ENCODE measurements at places on chromosomes 4 and X.

DNA sequence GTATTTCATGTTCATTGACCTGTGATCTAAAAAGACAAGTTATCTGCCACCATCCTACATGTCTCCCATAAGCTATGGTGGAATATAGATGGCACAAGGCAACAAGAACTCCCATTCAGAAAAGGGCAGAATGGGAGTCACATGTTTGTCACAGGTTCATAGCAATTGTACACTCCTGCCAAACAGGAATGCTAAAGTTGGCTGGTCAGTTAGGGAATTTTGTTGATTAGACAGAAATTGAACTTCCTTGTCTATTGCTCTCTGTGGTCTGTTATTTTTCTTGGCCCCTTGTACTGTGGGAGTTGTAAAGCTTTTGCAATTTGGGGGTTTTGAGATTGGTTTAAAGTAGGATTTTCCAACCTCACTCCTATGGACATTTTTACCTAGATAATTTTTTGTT, 101.7 kb upstream of the SOD3 start:
- DNase-seq: no peak

GRCh38 chrX:65266482-65266881, 268.1 kb downstream of the LAS1L start:
- DNase-seq: no peak

DNA sequence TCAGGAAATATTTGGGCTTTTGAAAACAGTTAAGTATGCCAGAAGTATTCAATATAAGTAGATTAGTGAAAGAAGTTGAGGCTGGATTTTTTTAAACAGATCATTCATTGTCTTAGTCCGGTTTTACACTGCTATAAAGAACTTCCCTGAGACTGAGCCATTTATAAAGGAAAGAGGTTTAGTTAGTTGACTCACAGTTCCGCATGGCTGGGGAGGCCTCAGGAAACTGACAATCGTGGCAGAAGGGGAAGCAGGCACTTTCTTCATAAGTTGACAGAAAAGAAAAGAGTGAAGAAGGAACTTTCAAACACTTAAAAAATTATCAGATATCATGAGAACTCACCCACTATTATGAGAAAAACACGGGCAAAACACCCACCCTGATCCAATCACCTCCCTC, 31.1 kb upstream of the CYLC1 start:
- DNase-seq: no peak

- DNase-seq: peak; percentile 17
These were observed 78.1 kb downstream of the SRPX start for GRCh38 chrX:38142610-38143009.

- DNase-seq: peak; percentile 6
These were observed 35.3 kb downstream of the LGI2 start for GRCh38 chr4:24995346-24995919.

DNA sequence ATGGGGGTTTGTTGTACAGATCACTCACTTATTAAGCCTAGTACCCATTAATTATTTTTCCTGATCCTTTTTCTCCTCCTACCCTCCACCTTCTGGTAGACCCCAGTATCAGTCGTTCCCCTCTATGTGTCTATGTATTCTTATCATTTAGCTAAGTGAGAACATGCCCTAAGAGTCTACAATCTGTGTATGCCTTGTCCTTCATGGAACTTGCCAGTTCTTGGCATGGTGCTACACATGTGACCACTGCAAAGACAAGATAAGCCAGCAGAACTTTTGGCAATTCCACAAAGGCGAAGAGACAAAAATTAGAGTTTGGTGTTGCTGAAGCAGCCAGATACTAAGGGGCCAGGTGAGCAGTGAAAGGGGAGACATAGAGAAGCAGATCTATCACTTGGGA, 101.3 kb downstream of the CORIN start:
- no peak for DNase-seq

DNA sequence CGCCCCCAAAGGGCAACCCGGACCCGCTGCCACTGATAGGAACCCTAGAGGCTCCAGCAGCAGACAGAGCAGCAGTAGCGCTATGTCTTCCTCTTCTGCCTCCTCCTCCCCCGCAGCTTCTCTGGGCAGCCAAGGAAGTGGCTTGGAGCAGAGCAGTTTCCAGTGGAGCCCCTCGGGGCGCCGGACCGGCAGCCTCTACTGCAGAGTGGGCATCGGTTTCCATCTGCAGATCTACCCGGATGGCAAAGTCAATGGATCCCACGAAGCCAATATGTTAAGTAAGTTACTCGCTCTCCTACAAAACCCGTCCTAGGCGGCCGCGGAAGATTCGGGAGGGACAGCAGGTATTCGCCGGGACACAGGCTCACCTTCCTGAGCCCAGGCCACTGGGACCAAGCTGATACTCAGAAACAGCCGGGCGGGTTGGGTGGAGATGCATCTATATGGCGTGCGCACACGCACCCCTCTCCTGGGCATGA, 477 bp downstream of the FGF5 start:
- DNase-seq: peak; percentile 80

- peak; percentile 54 for DNase-seq
These were observed 39.3 kb upstream of the LPAR4 start for GRCh38 chrX:78708262-78708661.

DNA sequence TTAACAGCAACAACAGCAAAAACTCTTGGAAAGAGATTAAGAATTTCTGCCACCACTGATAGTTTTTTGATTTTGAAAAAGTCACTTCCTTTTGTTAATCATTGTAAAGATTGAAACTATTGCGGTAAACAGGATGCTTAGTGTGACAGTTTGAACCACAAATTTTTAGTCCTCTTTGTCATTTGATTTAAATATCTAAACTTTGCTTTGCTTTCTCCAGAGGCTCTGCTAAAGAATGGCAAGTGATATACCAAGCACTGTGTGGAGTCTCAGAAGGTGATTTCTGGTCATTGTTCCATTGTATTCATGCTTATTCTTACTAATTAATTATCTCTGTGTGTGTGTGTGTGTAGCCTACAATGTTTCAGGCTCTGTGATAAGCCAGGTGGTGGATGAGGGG, 155.6 kb downstream of the BMPR1B start:
- no peak for DNase-seq

DNA sequence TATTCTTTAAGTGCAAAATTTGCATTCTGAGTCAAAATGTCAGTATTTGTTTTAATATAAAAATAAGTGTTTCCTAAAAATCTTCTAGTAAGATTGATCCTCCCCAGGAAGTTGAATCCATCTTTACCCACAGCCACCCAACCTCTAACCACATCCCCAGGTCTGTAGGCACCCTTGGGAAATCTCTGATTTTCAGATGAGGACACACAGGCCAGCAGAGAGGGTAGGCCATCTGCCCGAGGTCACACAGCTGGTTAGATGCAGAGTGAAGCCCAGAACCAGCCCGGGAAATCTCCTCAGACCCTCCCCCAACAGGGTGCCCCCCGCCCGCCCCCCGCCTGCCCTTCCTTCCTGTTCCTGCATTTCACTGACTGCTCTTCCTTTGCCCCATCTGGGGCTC, 277.5 kb downstream of the FBXW7 start:
- DNase-seq: no peak

DNA sequence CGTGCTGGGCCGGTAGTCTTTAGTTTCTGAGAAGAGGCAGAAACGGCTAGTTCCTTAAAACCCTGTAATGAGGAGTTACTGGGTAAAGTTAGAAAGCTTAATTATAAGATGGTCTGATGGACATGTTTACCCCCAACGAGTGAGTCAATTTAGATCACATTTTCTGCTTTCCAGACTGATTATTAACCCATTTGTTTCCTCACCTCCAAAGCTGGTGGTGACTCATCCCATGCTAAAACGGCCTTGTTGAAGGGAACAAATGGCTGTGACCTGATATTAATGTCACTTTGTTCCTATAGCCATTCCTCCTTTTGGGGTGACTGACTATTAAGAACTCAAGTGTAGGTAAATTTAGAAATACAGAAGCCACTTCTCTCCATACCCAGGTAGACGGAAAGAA, 232.0 kb downstream of the KCNIP4 start:
- no peak for DNase-seq

- DNase-seq: no peak
These were observed 288.1 kb upstream of the PCDH10 start for GRCh38 chr4:132860976-132861375.

- DNase-seq: peak; percentile 88
These were observed 17.8 kb downstream of the TRIM2 start for GRCh38 chr4:153221783-153222706.

DNA sequence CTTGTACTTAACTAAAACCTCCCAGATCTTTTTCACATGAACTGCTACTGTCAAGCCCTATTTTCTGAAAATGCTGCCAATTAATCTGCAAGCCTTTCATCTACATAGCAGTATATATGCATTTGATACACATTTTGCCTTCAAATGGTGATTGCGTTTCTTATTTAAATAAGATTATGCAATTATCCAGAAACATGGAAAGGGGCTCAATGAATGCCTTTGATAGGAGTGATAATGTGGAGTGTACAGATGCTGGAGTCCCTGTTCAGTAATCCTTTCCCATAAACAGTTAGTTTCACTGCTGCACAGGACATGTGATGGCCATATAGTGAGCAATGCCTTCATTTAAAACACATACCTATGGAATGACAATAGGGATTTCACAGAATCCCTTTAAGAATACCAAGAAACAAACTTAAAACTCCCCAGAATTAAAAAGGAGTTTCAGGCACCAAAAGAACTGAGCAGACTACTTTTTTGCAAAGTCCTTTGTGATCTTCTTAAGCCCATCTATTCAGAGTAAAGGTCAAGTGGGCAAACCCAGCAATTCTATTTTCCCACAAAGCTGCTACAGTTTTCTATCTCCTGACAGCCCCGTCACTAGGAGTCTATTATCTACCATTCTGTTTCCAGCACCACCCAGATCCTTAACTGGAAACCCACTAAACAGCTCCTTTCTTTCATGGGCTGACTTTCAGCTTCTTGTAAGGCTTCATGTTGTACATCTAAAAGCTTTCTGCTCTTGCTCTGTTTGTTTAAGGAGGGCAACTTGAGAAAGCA, 120.3 kb downstream of the UNC5C start:
- no peak for DNase-seq

- DNase-seq: no peak
These were observed 188.2 kb downstream of the GABRB1 start for GRCh38 chr4:47219586-47219985.

- DNase-seq: peak; percentile 79
These were observed 58.6 kb downstream of the AREG start for GRCh38 chr4:74503580-74503979.

DNA sequence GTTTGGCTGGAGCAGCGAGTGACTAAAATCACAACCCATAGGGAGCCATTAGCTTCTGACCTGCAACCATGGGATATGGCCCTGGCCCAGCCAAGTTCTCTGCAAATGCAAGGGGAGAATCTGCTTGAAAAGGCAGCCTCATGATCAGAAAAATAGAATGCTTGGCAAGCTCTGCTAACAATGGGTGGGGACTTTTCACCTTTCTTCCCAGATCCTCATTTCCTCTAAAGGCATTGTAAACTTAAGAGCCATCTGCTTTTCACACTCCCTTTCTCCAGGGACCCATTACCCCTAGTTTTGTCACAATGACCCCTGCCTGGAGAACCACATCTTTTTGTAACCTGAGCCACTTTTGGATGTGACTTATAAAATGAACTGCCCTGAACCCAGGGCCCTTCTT, 104.3 kb downstream of the PARM1 start:
- DNase-seq: no peak

GRCh38 chr4:54879576-54879975, 221.8 kb downstream of the KIT start:
- peak; percentile 88 for DNase-seq

DNA sequence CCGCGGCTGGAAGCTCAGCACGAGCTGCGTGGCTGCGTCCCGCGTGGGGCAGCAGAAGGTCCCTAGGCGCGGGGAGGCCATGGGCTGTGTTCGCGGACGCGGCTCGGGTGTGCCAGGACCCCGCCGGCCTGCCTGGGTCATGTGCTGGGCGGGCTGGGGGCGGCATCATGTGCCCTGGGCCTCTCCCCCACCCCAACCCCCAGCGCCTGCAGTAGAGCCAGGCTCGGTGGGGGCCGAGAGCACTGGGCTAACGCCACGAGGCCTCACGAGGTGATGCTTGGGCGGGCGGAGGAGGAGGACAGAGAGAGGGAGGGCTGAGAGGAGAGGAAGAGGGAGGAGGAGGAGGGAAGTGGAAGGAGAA, at the start of gene GPR143:
TSS of gene GPR143 (minus strand) at position 111 of the 361 bp plus-strand sequence. CDS start at position 81, 30 bp downstream.
- DNase-seq: no peak

GRCh38 chrX:71420686-71421085, 54.5 kb downstream of the TAF1 start:
- DNase-seq: no peak

DNA sequence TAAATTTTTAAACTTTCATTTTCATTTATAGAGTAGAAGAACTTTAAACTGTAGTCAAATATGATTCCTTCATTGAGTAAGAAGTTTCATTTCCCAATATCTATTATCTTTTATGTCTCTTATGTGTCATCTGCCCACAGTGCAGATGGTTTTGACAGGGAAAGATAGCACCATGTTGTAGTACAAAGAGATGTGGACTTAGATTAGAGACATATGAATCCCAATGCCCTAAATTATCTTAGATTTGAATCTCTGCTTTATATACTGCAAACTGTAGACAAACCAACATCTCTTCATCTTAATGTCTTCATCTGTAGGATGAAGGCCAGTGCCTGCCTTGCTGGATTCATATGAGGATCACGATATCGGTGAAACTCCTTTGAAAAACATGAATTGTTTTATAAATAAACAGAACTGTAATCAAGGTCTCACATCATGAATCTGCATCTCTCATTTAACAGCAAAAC, 217.5 kb downstream of the BANK1 start:
- DNase-seq: peak; percentile 4

DNA sequence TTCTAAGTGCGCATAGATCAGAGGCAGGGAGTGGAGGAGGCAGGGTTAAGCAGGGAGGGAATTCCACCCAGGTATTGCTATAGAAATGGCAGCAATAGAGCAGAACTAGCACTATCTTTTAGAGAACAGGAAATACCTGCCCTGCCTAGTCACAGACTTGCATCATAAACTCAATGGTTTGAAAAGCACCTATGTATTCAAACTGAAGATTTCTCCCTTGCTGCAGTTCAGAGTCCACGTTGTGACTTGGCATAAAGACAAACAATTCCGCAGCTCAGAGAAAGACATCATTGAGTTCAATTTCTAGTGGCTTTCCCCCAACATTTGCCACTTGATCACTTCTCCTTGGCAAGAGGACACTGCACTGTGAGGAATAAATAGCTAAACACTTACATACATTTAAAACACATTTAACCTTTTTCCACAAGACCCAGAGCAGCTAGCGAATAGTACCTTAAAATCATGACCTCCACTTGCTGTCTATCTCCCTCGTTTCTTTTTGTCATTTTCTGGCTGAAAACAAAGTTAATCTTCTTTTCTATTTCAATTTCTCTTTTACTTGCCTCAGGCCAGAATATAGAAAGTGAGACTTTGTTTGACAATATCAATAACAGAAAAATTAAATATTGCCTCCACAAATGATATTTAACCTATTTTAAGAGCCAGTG, 42.4 kb downstream of the SLC7A11 start:
- peak; percentile 22 for DNase-seq

GRCh38 chr4:185799442-185799841, 12.6 kb downstream of the SORBS2 start:
- DNase-seq: no peak
